CD4-positive, alpha-beta T cell treated with Interleukin-1 beta for 1 hour (primary cell): ENCODE measurements at places on chromosomes 16 and 17.

DNA sequence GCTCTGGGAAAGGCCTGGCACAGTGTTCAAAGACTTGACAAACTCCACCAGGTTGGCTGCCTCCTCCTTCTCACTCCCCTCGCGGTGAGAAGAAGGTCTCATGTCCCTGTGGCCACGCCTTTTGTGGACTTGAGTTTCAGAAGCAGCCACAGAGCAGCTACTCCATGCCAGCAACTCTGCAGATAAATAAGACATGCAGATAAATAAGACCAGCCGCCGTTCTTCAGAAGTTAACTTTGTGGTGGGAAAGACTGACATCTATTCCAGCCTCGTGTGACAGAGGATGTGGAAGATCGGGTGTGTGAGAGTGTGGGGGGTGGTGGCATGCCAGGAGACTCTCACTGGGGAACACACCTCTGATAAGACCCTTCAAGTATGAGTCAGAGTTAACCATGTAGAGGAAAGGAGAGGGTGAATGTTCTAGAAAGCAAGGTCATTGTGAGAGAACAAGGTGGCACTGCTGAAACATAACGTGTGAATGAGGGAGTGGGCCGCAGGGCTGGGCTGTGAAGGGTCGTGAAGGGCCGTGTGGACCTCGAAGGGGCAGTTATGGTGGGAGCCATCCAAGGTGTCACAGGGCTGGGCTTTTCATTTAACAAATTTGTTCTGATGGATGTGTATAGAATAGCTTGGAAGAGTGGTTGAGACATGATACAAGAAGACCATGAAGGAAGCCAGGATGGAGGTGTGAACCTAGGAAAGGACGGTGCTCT, 830 bp downstream of the SPACA3 start:
- no peak for DNase-seq

DNA sequence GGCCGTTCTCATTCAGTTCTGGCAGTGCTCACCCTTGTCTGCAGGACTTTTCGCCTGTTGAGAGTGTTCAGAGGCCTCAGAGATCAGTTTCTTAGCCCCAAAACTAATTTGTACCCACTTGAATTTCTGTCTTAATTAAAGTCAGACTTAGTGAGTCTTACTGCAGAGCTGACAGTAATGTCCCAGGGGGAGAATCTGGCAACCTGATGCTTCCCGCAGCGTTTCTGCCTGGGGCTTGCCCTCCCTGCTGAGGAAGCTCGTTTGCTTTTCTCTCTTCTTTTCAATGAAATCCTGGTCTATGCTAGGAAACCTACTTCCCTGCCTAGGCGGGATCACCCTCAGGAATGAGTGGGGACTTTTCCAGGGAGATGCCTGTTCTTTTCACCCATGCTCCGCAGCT, 25.3 kb downstream of the DBNDD1 start:
- no peak for DNase-seq

DNA sequence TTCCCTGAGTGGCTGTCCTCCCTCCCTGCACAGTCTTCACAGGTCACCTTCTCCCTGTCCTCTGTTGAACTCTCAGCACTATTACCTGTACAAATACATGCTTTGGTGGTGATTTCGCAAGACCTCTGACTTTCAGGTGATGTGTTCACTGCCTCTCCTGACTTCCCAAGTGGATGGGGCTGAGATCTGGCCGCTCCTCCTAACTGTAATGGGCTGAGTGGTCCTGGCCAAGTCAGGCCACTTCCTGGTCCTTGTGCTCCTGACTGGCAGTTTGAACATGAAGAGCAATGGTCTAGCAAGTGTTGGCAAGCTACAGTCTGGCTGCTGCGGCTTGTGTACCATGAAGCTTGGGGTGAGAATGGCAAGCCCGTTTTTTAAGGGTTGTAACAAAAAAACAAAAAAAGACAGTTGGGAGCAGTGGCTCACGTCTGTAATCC, 11.7 kb upstream of the TMED6 start:
- no peak for DNase-seq

- no peak for DNase-seq
These were observed 8.5 kb upstream of the ZFHX3 start for GRCh38 chr16:73056448-73056847.

DNA sequence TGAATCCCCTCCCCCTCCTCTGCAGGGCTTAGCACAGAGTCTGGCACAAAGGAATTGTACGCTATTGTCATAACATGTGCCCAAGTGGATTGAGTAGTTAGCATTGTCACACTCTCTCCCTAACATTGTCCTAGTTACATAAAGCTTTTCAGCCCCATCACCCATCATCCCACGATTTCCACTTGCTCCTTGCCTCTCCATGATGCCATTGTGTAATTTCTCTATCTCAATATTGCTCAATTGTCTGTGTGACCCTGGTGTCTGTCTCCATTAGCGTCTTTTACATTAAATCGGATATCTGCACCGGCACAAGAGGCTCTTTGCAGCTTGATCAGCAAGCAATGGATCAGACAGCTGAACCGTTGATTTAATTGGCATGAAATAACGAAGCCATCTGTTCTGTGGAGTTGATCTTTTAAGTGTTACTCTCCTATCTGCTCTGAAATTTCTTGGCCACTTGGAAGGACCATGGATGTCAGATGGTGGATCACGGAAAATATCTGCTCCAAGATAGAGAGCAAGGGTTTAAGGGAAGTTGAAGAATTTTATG, 77.0 kb upstream of the HS3ST4 start:
- DNase-seq, result no peak

GRCh38 chr17:10118788-10119130, 79.6 kb downstream of the GAS7 start:
- no peak for DNase-seq
